ENCODE measurements at places on chromosomes 6 and 20.
A peak's percentile ranks its signal among the peaks of the same experiment; 100 is the strongest.

DNA sequence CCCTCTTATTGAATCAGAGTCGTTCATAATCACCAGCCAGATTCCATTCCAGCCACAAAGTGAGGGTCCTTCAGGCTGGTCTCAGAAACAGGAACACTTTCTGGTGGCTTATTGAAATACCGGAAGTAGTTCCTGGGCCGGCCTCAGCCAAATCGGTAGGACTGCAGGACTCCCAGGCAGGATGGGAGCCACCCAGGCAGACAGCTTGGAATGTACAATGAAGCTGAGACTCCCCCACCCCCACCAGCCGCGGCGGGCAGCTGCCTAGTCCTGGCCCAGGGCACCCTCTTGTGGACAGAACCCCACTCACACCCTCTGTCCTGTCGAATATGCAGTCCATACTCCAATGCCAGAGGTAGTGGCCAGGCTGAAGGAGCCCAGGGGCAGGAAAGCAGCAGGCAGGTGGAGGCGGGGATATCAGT lies 43.8 kb downstream of the MDFI start:
- H3K4me1 ChIP-seq: peaks cover 2% of the 10 kb centered on the region
- no peaks in the 10 kb centered on the region for H3K36me3 ChIP-seq
- no peak overlapping the region for H3K4me3 ChIP-seq
- H3K27ac ChIP-seq: no peak overlapping the region
- peaks cover 13% of the 10 kb centered on the region for H3K27me3 ChIP-seq

- H3K36me3 ChIP-seq: peaks cover 10% of the 10 kb centered on the region
- peaks cover 5% of the 10 kb centered on the region for H3K4me1 ChIP-seq
- no peaks in the 10 kb centered on the region for H3K27me3 ChIP-seq
- H3K27ac ChIP-seq: peak overlapping the region; percentile 82
Measured at GRCh38 chr6:166551754-166552495, 34.6 kb downstream of the RAMACL start.

- H3K4me1 ChIP-seq: peaks cover 5% of the 10 kb centered on the region
- H3K4me3 ChIP-seq: no peak overlapping the region
Measured at GRCh38 chr20:23212011-23212410, 125.9 kb upstream of the CD93 start.

DNA sequence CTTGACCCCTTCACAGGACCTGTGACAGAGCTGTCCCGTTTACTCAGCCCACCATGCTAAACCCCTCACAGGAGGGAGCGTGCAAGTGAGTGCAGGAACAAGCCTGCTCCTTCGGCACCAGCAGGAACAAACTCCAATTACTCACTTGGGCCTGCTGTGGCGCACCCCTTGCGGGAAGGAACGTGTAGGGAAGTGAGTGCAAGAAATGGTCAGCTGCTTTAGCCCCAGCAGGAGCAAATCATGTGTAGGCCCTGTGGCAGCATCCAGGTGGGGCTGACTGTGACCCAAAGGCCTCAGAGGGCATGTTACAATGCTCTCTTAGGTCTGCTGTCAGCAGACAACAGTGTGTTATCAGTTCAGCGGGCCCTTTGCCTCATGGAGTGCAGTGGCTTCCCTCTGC lies 574.4 kb downstream of the PRKN start:
- H3K4me1 ChIP-seq: no peaks in the 10 kb centered on the region
- peaks cover 7% of the 10 kb centered on the region for H3K27me3 ChIP-seq
- H3K27ac ChIP-seq: no peak overlapping the region
- DNase-seq: no peak

GRCh38 chr6:117929501-117929900 lies 22.4 kb downstream of the SLC35F1 start:
- no peak overlapping the region for H3K4me3 ChIP-seq
- no peaks in the 10 kb centered on the region for H3K27me3 ChIP-seq
- H3K27ac ChIP-seq: no peak overlapping the region

DNA sequence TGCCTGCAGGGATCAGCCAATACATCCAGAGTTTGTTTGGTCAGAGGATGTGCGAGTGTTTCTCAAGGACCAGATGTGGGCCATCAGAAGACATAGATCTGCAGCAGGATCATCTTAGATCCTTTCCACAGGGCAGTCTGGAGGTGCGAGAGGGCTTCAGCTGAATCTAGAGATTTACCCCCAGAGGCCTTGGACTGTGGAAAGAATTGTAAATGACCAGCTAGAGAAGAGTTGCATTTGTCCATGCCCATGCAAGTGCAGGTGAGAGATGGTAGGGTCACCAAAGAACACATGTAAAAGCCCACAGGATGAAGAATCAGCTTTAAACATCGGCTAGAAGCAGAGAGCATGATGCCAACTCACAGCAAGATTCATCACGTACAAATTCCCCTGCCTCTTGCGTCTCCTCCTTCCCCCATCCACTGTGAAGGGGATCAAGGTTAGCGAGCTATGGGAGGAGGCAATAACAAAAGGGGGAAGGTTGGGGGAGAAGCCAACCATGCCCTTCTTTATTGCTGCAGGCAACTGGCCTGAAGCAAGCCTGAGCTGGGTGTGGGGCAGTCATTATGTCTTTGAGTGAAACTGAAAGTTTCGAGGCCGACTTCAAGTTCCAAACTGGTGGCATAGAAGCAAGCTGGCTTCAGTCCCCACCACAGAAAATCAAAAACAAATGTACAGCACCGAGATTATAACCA lies 83.5 kb downstream of the SCML4 start:
- H3K27ac ChIP-seq: no peak overlapping the region
- peaks cover 11% of the 10 kb centered on the region for H3K27me3 ChIP-seq
- no peak for DNase-seq
- no peaks in the 10 kb centered on the region for H3K4me1 ChIP-seq
- no peaks in the 10 kb centered on the region for H3K36me3 ChIP-seq

DNA sequence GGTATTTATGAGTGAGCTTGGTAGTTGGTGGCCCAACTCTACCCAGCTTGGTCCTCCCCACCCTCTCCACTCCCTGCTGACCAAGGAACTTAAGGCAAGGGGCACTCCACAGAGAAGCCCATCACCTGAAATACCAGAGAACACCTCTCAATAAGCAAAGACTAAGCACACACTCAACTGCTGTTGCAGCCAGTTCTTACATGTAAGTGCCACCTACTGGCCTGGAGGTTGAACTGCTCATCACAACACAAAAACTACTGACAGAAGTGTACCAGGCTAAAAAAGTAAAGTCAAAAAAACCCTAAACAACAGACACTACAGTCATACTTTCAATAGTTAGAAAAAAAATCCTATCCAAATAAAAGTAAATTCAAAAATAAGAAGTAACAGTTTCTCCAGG lies 146.2 kb downstream of the FAM83B start:
- no peak overlapping the region for H3K27ac ChIP-seq
- no peak for DNase-seq
- peaks cover 2% of the 10 kb centered on the region for H3K4me1 ChIP-seq
- no peak overlapping the region for H3K4me3 ChIP-seq

DNA sequence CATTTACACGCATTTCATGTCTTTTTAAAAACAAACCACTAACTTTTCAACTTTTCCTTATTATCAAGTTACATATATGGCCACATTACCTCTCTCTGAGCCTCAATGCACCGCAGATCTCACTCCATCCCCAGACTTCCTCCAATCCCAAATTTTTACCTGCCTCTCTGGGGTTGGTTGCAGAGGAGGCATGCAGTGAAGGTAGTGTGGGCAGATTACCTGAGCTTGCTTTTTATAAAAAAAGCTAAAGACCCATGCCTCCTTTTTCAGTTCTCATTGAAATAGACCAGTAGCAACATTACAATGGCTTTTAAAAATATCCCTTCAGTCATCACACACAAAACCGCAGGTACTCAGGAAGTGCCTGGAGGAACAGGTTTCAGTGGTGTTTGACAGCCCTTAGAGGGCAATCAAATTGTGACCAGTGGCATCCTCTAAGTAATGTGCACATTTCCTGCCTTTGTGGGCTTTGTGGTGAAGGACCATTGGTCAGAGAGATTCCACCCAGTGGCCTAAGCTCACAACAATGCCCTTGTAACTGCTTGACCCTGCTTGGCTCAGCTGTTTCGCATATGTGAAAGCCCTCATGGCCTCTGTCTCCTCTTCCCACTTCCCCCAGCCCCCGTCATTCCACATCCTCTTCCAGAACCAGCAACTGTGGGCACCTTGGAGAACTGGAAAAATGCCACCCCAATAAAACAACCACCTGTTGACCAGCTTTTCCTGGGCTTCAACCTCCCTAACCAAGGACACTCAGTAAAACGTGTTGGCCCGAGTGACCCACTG lies 30.2 kb upstream of the IL17A start:
- DNase-seq: no peak
- H3K4me1 ChIP-seq: peaks cover 8% of the 10 kb centered on the region
- no peak overlapping the region for H3K4me3 ChIP-seq
- no peak overlapping the region for H3K27ac ChIP-seq

- DNase-seq: no peak
- no peaks in the 10 kb centered on the region for H3K36me3 ChIP-seq
- H3K4me3 ChIP-seq: no peak overlapping the region
- H3K27ac ChIP-seq: no peak overlapping the region
- peaks cover 22% of the 10 kb centered on the region for H3K27me3 ChIP-seq
Measured at GRCh38 chr6:168158980-168159349, 80.0 kb upstream of the FRMD1 start.

GRCh38 chr6:169529931-169530751 lies 171.7 kb downstream of the WDR27 start:
- H3K4me1 ChIP-seq: no peaks in the 10 kb centered on the region
- no peak for DNase-seq
- H3K27ac ChIP-seq: no peak overlapping the region
- peaks cover 7% of the 10 kb centered on the region for H3K36me3 ChIP-seq

GRCh38 chr6:39577446-39578165 lies 147.6 kb downstream of the KIF6 start:
- no peaks in the 10 kb centered on the region for H3K27me3 ChIP-seq
- no peak for DNase-seq
- H3K4me3 ChIP-seq: no peak overlapping the region

GRCh38 chr20:4667371-4667773 lies 54.3 kb upstream of the PRND start:
- no peak overlapping the region for H3K27ac ChIP-seq
- H3K36me3 ChIP-seq: no peaks in the 10 kb centered on the region
- H3K4me1 ChIP-seq: no peaks in the 10 kb centered on the region
- no peak for DNase-seq
- H3K4me3 ChIP-seq: no peak overlapping the region
- H3K27me3 ChIP-seq: no peaks in the 10 kb centered on the region

- H3K27ac ChIP-seq: no peak overlapping the region
- H3K4me3 ChIP-seq: no peak overlapping the region
- H3K36me3 ChIP-seq: no peaks in the 10 kb centered on the region
- peaks cover 8% of the 10 kb centered on the region for H3K4me1 ChIP-seq
- H3K27me3 ChIP-seq: no peaks in the 10 kb centered on the region
Measured at GRCh38 chr6:154367336-154367735, 10.7 kb upstream of the IPCEF1 start.

- H3K4me3 ChIP-seq: no peak overlapping the region
- H3K4me1 ChIP-seq: peaks cover 14% of the 10 kb centered on the region
- H3K27me3 ChIP-seq: peaks cover 20% of the 10 kb centered on the region
- H3K27ac ChIP-seq: peak overlapping the region; percentile 33
- DNase-seq: no peak
- H3K36me3 ChIP-seq: no peaks in the 10 kb centered on the region
Measured at GRCh38 chr6:13368079-13368730, 39.9 kb upstream of the TBC1D7 start.

DNA sequence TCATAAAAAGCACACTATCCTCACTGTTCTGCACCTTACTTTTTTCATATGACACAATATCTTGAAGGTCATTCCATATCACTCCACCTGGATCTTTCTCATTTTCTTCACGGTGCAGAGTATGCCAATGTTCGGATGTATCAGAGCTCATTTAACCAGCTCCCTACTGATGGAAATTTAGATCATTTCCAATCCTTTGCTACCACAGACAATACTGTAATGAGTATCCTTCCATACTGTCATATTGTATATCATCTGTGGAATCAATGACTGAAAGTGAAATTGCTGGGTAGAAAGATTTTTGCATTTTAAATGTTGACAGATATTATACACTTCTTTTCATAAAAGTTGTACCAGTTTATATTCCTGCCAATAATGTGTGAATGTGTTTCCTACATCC lies 2.2 kb upstream of the RAB44 start:
- no peak for DNase-seq
- H3K27me3 ChIP-seq: peaks cover 37% of the 10 kb centered on the region
- H3K4me3 ChIP-seq: no peak overlapping the region
- H3K36me3 ChIP-seq: no peaks in the 10 kb centered on the region
- no peaks in the 10 kb centered on the region for H3K4me1 ChIP-seq
- no peak overlapping the region for H3K27ac ChIP-seq

GRCh38 chr6:12791371-12791770 lies 74.8 kb downstream of the PHACTR1 start:
- H3K36me3 ChIP-seq: no peaks in the 10 kb centered on the region
- peaks cover 1% of the 10 kb centered on the region for H3K4me1 ChIP-seq
- H3K27me3 ChIP-seq: no peaks in the 10 kb centered on the region
- H3K27ac ChIP-seq: no peak overlapping the region
- no peak for DNase-seq
- H3K4me3 ChIP-seq: no peak overlapping the region

DNA sequence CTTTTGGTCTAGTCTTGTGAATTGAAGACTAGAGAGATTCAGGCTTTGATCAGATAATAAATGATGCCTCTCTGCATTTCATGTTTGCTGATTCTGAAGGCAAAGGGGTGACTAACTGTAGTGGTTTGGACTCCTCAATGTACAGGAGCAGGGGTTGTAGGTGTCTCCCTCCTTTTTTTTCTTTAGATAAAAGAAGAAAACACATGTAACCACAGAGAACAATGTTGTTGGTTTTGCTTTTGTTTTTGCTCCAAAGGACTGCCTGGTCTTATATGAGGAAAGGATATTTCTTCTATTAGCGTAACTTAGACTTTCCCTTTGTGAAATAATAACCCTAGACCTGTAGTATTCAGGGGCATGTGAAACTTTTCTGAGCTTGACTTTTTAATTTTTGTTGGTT lies 53.2 kb downstream of the RFPL4B start:
- H3K36me3 ChIP-seq: no peaks in the 10 kb centered on the region
- H3K27ac ChIP-seq: no peak overlapping the region
- H3K4me3 ChIP-seq: no peak overlapping the region
- no peak for DNase-seq
- no peaks in the 10 kb centered on the region for H3K27me3 ChIP-seq

GRCh38 chr6:109015176-109015575 lies 79.5 kb downstream of the SESN1 start:
- no peak overlapping the region for H3K27ac ChIP-seq
- no peak overlapping the region for H3K4me3 ChIP-seq
- no peaks in the 10 kb centered on the region for H3K36me3 ChIP-seq
- DNase-seq: no peak
- H3K4me1 ChIP-seq: peaks cover 10% of the 10 kb centered on the region

GRCh38 chr6:169957351-169957963 lies 206.0 kb downstream of the ERMARD start:
- H3K27me3 ChIP-seq: peaks cover 6% of the 10 kb centered on the region
- H3K4me3 ChIP-seq: no peak overlapping the region
- no peak overlapping the region for H3K27ac ChIP-seq

DNA sequence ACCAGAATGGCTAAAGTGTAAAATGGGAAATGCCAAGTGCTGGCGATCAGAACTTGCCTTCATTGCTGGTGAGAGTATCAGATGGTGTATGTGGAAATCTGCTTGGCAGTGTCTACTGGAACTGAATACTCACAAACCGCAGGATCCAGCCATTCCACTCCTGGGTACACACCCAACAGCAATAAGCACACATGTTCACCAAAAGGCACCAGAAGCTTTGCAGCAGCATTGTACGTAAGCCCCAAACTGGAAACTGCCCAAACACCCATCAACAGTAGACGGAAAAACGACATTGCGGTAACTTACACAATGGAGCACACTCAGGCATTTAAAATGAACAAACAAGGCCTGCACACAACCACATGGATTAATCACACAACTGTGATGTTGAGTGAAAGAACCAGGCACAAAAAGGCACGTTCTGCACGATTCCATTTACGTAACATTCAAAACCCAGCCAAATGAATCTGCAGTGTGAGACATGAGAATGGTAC lies 37.3 kb upstream of the BPIFA2 start:
- no peaks in the 10 kb centered on the region for H3K4me1 ChIP-seq
- no peaks in the 10 kb centered on the region for H3K36me3 ChIP-seq
- H3K27me3 ChIP-seq: peaks cover 20% of the 10 kb centered on the region
- H3K4me3 ChIP-seq: no peak overlapping the region
- no peak overlapping the region for H3K27ac ChIP-seq
- no peak for DNase-seq

Measured in progenitor cell of endocrine pancreas (in vitro differentiated cells).